T-helper 2 cell (primary cell): ENCODE measurements at places on chromosomes 16 and 17.

GRCh38 chr17:58382872-58383242, 30.9 kb upstream of the SUPT4H1 start:
- DNase-seq: no peak

DNA sequence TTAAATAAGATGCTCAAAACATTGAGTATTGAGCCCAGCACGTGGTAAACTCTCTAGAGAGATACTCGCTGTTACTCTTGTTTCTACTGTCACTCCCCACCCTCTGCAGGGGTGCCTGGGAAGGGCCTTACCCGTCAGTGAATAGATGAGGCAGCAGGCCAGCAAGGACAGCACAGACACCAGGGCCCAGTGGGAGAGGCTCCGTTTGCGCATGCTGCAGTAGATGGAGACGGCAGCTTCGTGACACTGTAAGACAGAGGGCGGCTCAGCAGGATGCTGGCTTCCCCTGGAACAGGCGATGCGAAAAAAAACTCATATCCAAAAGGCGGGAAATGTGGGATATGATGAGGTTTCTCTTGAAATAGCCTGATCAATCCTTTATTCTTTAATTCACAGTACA, 20.0 kb downstream of the SLC38A8 start:
- DNase-seq: no peak

- no peak for DNase-seq
Observed at GRCh38 chr17:60167065-60167741, 17.4 kb downstream of the CA4 start.

- no peak for DNase-seq
Observed at GRCh38 chr16:27123795-27124409, 57.2 kb downstream of the C16orf82 start.
